ENCODE measurements at places on chromosomes 1 and 21.

DNA sequence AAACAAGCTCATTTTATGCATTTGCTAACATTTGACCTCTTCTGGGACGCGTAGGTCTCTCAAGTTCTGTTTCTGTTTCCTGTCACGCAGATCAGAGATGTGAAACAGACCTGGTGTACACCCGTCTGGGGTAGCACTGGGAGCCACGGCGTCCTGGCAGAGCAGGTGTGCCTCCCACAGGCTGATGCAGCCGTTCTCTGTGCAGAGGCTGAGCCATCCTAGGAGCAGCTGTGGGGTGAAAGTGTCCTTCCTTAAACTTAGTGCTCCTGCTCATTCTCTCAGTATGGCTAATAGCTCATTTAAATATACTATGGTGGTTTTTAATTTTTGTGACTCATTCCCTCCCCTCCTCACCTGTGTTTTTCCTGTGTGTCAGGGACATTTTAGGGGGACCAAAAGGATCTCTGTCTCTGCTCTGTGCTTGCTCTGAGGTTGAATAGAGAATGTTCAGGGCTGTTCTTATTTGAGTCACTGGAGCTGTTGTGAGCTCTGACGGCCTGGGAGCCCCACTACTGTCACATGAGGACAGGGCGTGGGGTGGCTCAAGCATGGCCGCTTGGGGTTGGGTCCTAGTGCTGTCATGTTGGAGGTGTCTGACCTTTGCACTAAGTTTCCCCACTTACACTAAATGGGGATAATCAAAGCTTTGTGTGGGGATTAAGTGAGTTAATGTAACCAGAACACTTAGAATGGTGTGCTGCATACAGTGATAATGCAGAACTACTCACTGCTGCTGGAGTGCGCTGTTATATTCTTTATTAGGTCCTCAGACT lies 43.0 kb downstream of the GALNT2 start:
- DNase-seq, result no peak

- no peak for DNase-seq
These were observed 54.3 kb upstream of the EPHA8 start for GRCh38 chr1:22508991-22509390.

DNA sequence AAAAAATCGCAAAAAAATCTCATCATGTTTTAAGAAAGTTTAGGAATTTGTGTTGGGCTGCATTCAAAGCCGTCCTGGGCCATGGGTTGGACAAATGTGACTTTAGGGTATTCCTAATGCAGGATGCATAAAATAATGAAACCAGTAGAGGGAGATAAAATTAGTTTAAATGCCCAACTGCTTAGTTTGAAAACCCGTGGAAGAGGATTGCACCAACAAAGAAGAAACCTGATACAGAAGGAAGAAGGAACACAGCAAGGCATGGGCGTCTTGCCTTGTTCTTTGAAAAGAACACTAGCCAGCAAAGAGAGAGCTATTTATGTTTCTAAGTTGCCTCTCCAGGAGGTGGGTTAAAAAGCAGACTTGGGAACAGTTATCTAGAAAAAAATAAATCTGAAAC lies 37.9 kb downstream of the WDR3 start:
- peak; percentile 47 for DNase-seq

DNA sequence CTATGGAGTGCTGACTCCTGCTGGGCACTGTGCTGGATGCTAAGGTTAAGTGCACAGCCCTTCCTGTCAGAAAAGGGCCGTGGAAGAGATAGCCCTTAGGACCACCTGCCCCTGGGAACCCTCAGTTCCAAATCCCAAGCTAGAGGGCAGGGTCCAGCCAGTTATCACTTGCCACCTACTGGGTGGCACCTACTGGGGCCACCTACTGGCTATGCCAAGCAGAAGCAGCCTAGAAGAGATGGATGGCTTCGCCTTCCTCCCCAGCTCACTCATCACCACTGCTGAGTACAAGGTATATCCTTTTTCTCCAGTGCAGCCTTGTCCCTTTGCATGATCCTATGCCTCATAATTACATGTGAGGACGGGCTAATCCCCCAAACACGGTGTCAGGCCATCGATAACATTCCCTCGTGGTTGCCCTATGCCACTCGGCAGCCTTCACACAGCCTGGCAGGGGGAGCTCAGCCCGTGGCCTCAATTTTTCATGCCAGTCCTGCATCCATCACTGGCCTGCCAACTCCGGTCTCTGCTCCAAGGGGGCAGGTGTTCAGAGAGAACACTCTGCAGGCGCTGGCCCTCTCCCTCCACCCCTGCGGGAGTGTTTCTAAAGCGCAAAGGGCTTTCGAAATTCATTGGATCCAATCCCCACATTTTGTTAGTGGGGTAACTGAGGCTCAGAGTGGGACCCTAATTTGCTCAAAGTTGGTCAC lies 49.0 kb downstream of the SYT2 start:
- DNase-seq, result no peak

DNA sequence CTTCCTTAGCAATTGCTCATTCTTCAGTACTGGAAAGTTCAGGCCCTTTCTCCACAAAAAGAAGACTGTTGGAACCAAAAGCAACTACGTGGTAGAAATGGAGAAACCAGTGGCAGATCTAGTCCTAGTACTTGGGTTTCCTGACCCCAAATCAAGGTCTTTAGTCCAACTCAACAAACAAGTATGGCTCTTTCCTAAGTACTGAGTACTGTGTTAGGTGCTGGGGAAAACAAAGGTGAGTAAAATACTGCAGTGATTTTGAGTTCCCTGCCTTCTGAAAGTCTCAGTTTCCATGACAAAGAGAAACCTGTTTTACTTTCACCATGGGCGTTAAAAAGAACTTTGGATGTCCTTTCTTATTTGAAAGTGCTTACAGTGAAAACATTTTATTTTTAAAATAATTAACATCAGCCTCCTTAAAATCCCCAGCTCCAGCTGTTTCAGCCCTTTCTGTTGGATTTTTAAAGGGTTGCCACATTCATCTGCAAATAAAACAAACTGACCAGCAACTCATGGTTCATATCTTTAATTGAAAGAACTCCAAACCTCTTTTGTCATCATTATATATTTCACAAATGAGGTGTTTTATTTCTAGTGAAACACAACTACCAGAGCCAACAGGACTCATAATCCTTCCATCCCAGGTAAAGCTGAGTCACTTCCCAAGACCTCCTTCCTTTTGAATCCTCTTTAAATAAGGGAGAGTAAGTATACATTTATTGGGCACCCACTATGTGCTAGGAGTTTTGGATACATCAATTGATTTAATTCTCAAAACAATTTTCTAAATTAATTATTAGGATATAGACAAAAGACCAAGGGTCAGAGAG lies 35.4 kb downstream of the PLPP3 start:
- no peak for DNase-seq

- no peak for DNase-seq
These were observed 212.7 kb upstream of the JUN start for GRCh38 chr1:58996341-58997059.

- DNase-seq, result peak; percentile 97
These were observed 4.3 kb downstream of the CAMK1G start for GRCh38 chr1:209587789-209588188.
